RWPE1 (cell line): ENCODE measurements at places on chromosomes 4 and X.

DNA sequence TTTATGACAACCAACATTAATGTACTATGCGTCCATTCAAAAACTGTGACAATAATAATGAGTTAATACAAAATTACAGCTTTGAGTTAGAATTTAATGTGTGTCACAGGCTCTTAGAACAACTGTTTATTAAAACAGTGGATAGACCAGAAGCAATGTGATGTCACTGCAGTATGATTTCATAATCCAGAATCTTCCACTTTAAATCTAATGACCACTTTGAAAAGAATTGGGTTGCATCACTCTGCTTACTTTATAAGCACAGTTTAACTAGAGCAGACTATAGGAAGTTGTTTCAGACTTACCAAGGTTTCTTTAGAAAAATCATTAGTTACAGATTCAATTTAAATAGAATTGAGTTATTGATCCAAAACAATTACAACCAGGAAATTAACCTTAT lies 758.5 kb downstream of the KCTD8 start:
- no peak for DNase-seq

GRCh38 chr4:41456559-41457101 lies 81.3 kb upstream of the LIMCH1 start:
- no peak for DNase-seq

DNA sequence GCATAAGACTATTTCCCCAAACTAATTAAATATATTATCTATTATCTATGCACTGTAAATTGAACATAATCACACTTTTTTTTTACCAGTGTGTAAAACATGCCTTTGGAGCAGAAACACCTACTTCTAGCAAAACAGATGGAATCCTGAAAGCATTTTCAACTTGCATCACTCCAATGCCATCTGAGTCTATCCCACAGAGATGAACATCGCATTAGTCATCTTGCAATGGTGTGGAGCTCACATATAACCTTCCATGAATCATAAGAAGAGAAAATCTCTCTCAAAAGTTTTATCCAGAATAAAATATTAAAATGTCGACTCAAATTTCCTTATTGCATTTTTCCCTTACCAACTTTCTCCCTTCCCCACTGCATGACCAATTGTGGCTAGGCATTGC lies 406.7 kb upstream of the ACTRT1 start:
- DNase-seq, result peak; percentile 35

GRCh38 chrX:666762-667720 lies 36.5 kb downstream of the SHOX start:
- no peak for DNase-seq
